ENCODE measurements at places on chromosomes 7 and 10. TPM values are rescaled to one million over a fixed set of nuclear protein-coding genes. Genes with fewer than 3 reads are reported as not detected.
A peak's percentile ranks its signal among the peaks of the same experiment; 100 is the strongest.

DNA sequence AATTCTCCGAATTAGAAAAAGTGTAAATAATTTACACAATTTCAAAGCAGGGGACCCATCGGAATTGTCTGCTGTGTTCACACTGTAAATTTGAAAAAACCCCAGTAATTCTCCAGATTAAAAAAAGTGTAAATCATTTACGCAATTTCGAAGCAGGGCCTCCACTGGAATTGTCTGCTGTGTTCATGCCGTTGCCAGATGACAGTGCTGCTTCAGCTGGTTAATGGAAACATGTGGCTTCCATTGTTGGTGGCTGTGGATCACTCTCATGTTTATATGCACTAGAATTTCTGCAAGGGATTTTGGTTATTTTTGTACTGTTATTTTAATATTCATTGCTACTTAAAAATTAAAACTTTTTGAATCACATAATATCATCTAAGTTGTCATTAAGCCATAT, 88.8 kb upstream of the ELMO1 start:
- DNase-seq: no peak

DNA sequence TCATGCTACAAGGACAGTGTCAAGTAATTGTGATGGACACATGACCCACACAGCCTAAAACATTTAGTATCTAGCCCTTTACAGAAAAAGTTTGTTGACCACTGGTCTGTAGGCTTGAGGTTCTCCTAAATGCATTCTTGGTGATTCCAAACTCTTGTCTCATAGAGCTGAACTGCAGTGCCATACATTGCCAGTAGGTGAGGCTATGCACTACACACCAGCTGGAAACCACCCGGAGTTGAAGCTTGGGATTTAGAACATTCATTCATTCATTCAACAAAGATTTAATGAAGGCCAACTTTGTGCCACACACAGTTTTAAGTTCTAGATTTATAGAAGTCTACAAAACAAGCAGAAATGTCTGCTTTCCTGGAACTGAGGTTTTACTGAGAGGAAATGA, 77.3 kb upstream of the TCF7L2 start:
- DNase-seq: no peak

DNA sequence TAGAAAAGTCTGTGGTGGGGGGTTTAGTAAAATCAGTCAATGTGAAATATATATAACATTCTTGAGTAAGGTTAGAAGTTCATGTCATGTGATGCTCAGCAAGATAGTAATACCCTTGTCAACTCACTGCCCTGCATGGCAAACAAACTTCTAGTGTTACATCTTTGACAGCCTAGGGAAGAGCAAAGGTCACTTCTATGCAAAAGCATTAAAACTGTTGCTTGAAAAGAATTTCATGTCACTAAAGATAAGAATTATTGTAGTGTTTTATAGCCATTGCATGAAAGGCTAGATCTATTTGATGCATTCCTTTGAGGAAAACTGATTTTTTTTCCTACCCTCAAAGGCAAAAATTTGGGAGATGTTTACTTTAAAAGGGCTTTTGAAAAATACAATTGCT, 176.0 kb downstream of the SKAP2 start:
- DNase-seq: no peak

GRCh38 chr7:73329861-73330581, 2.1 kb downstream of the FKBP6 start:
- DNase-seq: no peak

Gene ZNF248
- 8.3 TPM for total RNA-seq

GRCh38 chr10:119274519-119275045, 67.2 kb downstream of the GRK5 start:
- no peak for DNase-seq

Gene FAM221A
- total RNA-seq: 7.7 TPM

Gene MMD2
- total RNA-seq: not detected

GRCh38 chr7:116447436-116447835, 52.1 kb upstream of the CAV2 start:
- no peak for DNase-seq

DNA sequence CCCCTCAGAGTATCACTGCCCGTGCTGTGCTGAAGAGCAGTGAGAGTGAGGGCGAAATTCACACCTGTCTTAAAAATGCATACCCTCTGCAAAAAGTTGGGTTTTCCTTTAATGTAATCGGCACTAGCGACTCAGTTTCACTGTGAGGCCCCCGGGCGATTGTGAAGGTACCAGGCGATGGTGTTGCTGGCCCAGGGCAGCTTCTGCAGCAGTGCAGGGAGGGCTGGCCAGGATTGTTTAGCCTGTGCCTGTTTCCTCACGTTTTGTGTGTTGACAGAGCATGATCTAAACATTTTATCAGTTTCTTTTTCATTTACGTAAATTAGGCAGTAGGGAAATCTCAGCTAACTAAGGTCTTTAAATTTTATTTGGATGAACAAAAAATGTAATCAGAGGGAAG, 13.3 kb downstream of the ZNF862 start:
- no peak for DNase-seq

GRCh38 chr10:124142960-124143359, 49.6 kb upstream of the CHST15 start:
- no peak for DNase-seq

DNA sequence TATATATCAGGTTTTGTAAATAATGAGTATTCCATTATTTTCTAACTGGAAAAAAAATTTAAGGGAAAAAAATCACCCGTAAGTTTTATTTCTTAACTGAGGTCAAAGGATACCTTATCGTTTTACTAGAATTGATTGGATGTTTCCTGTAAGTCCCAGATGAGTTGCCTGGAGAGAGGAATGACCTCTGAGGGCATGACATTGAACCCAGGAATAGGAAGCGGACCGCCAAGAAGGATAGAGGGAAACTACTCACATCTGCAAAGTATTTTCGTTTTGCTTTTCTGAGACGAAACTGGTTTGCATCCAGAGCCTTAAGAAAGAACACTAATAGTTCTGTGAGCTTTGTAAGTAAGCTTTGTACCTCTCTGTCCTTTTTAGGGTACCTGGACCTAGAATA, 17.4 kb downstream of the RABGEF1 start:
- no peak for DNase-seq

Gene PRPF18
- 17.9 TPM for total RNA-seq

Gene ZNF853
- 1.3 TPM for total RNA-seq

Gene SMARCD3
- total RNA-seq: 8.9 TPM

DNA sequence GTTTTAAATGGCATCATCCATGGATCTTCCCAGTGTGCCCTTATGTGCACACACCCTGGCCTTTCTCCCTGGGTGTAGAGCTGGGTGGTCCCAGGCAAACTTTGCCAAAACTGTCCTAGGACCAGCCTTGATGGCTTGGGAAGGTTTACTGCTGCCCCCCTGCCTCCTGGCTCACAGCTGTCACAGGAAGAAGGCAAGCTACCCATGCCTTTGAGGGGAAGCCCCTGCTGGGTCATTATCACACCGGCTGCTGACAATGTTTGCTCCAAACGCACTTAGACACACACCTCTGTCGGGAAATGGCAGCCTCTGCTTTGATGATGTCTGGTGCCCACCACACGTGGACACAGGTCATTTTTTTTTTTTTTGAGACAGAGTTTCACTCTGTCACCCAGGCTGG, 25.2 kb upstream of the FIGNL1 start:
- DNase-seq: peak; percentile 42

DNA sequence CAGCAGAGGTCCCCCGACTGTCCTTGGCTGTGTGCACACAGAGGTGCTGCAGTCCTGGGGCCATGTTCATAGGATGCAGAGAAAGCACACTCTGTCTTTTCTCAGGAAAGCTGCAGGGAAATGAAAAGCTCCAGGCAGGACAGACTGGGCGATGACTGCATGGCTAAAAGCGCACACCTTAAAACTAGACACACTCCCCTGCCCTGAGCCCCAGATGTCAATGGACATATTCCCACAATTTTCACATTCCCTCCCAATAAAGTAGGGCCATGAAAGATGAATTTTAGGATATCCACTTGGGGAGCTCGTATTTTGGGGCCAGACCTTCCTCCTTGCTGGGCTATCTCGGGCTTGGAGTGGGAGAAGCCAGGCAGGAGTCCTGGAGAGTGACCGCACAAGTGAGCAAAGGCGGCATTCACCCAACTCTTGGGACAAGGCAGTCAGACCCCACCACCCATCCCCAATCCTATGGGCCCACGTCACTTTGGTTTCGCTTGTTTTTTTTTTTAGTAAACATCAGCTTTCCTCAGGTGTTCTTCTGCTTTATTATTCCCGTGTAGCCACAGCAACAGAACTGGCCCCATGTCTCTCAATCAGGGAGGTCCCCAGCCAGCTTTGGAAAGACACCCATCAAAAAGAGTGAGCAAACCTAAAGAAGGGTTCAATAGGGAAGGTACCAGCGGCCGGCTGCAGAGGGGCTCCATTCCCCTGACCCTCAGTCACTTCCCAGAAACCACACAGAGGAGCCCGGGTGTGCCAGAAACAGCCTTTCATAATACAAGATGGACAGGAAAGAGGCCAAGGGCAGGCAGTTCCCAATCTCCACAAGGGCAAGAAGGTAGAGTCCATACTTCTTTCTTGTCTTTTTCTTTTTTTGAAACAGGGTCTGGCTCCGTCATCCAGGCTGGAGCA, 12.7 kb downstream of the GPRIN2 start:
- DNase-seq: peak; percentile 0

GRCh38 chr7:95205665-95206225, 118.6 kb downstream of the PON1 start:
- DNase-seq: no peak

Gene EPDR1
- 3.4 TPM for total RNA-seq

- no peak for DNase-seq
These were observed 153.0 kb downstream of the GNAI1 start for GRCh38 chr7:80287400-80288174.

DNA sequence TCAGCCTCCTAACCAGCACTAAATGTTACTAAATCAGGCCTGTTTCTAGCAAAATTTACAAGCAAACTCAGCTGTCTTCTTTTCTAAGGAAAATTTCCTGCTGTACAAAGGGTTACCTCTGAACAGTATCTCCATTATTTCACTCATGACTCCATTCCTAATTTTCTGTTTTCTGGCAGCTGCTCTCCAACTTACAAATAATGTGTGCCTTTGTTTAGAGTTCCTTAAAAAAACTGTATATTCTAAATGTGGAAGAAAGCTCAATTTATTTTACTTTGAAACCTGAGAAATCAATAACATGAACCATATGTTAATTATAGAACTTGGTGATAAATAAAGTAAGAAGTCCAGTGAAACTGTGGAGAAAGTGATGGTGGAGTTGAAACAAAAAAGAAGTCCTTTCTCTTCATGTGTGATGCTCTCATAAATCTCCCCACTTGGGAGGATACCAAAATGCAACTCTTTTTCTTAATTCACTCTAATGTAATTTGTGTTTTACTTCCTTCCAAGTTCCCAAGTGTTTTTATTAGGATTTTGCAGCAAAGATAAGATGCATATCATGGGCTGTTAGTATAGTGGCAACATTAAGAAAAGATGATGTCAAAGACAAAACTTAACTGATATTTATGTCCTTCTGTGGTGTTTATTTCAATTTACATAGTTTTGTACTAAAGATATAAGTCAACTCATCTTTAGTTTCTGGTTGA, 74.8 kb downstream of the CDK6 start:
- no peak for DNase-seq

DNA sequence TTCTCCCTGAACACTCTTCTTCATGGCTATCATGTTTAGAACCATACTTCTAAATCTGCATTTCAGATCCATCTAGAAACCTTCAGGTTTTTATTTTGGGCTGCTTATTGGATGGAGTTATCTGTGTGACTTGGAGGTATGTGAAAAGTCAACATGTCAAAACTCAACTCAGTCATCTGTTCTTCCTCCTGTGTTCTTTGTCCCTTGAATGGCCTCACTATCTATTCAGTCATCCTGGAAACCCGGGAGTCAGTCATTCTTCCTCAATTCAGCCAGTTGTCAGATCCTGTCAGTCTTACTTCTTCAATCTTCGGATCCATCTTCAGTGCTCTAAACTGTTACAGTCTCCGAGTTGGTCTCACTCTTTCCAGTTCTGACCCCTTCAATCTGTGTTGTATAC, 52.2 kb downstream of the VKORC1L1 start:
- no peak for DNase-seq

DNA sequence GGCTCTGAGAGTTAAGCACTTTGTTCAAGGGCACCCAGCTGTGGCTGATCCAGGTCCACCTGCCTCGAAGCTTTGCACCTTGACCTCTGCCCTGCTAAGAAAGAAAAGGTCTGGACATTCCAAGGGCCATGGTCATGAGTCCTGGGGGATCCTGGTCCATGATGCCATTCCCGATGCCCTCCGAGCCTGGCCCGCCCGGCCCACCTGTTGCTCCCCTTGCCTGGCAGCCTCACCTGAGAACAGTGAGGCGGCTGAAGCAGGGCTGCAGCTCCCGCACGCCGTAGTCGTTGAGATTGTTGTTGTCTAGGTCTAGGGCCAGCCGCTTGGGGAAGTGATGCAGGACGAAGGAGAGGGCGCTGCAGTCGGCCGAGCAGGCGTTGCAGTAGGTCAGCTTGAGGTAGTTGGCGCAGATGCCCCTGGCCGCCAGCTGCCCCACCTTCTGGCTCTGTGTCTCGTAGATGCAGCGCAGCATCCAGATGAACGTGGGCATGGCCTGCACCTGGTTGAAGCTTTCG, 27.5 kb downstream of the NOD1 start:
- no peak for DNase-seq

DNA sequence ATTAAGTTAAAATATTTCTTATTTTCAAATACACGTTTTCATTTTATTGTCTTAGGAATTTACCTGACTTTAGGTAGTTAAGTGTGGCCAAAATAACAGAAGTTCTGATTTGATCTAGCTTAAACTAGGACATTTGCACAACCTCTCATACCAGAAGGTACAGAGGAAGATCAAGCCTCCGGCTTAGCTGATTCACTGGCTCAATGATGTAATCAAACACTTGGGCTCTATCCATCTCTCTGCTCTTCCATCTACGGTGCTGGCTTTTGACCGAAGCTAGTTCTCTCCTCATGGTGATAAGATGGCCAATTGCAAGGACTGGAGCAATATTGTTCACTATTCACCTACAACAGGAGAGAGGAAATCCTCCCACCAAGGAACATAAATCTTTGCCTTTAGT, 12.2 kb upstream of the HYCC1 start:
- DNase-seq: no peak

GRCh38 chr10:22681783-22682183, 32.6 kb downstream of the PIP4K2A start:
- DNase-seq: peak; percentile 75

DNA sequence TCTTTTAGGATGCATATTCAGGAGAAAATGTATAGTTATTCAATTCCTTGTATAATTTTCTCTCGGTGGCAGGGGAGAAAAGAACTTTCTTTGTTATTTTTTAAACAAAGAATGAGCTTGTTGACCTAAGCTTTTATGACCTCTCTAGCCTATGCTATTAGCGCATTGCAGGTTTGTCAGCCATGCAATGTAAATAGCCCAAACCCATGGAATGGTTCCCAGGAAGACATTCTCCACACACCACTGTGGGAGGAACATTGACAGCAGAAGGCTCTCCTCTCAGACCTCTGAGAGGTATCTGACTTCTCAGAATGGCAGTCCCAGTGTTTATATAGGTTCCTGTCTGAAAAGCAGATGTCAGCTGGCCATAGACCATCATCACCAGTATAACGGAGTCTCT, 19.6 kb upstream of the AGBL3 start:
- no peak for DNase-seq

- no peak for DNase-seq
These were observed 69.5 kb downstream of the STEAP1B start for GRCh38 chr7:22430457-22430856.

GRCh38 chr10:82075605-82076004, 200.6 kb downstream of the NRG3 start:
- DNase-seq: no peak
